ENCODE measurements at places on chromosomes 2 and 18.

DNA sequence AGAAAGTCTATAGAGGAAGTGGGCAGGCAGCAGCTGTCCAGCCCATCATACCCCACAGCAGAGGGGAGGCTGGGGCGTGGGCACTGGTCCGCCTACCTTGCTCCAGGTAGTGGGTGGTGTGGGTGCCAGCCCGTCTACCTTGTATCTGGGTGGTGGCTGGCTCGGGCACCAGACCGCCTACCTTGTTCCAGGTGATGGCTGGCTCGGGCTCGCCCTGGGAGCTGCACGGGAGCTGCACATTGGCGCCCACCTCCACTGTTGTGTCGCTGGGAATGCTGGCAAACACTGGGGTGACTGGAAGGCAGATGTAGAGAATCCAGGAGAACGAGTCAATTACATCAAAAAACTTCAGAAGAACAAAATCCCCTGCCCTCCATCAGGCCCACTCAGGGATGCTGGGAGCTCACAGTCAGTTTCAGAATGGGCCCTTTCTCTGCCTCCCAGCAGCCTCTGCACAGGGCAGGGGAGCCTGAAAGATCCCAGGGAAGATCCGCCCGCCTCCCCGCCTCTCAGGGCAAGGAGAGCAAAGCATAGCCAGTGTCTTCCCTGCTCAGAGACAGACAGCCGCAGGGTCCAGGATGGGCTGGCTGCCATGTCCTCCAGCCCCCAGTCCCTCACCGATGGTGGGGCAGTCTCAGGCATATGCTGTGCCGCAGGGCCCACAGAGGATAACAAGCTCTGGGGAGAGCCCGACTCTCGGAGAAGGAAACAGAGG, 82.3 kb downstream of the PXDN start:
- no peak for DNase-seq

- DNase-seq = peak; percentile 36
Observed at GRCh38 chr2:230781130-230781797, 68.6 kb downstream of the CAB39 start.

DNA sequence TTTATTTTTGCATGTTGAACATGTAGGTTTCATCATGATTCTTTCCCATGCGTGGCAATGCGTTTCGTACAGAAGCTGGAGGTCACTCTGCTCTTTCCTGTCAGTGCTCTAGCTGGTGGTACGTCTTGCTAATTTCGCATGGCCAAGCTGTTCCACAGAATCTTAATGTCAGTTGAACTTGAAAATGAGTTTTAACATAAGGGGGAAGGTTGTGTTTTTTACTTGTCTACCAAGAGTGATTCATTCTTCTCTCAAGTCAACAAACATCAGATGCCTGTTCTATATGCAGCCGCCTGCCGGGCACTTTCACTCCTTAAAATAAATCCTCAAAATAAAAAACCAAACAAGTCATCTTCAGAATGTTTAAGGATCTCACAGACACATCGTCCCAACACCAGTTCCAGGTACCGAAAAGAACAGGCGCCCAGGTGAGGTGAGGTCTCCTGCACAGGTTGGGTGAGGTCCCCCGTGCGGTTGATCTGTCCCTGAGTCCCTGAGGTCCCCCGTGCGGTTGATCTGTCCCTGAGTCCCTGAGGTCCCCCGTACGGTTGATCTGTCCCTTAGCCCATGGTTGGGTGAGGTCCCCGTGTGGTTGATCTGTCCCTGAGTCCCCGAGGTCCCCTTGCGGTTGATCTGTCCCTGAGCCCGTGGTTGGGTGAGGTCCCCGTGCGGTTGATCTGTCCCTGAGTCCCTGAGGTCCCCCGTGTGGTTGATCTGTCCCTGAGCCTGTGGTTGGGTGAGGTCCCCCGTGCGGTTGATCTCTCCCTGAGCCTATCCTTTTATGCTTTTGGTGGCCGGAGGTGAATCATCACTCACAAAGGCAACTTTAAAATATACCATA, 57.0 kb upstream of the KCNG2 start:
- no peak for DNase-seq

DNA sequence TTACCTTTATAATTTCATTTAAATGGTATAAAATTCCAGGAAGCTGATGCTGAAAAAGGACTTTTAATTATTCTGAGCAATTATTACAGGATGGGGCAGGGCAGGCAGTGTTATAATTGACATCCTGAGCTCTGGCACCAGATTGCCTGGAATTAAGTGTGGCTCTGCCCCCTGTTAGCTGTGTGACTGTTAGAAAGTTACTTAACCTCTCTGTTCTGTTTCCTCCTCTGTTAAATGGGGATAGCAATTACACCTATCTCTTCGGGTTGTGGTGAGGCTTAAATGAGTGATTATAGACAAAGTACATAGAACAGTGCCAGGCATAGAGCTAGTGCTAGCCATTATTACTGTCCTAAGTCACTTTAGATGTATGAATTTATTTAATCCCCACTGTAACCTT, 327.3 kb downstream of the SMAD2 start:
- DNase-seq = no peak

- no peak for DNase-seq
Observed at GRCh38 chr2:121944072-121944831, 188.8 kb downstream of the TSN start.

DNA sequence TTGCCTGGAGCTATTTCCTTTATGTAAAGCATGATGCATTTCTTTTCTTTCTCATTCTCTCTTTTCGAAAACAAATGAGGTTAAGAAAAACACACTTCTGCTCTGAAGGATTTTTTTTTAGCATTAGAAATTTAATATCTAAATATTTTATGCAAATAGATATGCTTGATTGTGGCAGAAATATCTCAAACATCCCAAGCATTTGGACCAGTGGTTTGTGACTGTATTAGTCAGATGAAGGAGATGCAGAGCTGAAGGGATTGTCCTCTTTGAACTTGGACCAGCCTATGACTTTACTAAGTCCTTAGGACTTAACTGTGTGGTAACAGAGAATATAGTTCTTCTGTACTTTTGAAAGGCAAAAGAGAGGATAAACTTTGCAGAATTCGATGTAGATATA, 335.9 kb upstream of the NT5C1B start:
- DNase-seq = peak; percentile 14

GRCh38 chr2:129240061-129240460, 739.4 kb upstream of the RAB6C start:
- DNase-seq = no peak

DNA sequence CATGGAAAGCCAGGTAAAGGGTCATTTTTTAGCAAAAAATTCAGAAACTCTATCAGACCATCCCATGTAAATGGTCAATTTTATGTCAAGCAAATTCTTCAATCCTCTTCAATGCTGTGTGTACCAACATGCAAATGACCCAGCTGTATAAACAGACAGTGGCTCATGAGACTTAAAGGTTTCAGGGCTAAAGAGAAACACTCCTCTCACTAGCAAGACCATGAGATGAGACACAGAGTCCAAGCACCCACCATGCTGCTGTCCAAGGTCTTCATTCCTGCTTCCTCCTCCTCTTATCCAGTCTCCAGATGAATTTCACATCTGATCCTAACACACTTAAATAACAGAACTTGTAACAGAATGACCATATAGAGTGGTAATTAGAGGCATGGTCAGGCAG, 30.8 kb upstream of the ONECUT2 start:
- no peak for DNase-seq

GRCh38 chr2:228067309-228067708, 114.2 kb downstream of the SPHKAP start:
- DNase-seq = no peak
